ENCODE measurements at places on chromosomes 12 and 14. TPM values are rescaled to one million over a fixed set of nuclear protein-coding genes. Genes with fewer than 3 reads are reported as not detected.

DNA sequence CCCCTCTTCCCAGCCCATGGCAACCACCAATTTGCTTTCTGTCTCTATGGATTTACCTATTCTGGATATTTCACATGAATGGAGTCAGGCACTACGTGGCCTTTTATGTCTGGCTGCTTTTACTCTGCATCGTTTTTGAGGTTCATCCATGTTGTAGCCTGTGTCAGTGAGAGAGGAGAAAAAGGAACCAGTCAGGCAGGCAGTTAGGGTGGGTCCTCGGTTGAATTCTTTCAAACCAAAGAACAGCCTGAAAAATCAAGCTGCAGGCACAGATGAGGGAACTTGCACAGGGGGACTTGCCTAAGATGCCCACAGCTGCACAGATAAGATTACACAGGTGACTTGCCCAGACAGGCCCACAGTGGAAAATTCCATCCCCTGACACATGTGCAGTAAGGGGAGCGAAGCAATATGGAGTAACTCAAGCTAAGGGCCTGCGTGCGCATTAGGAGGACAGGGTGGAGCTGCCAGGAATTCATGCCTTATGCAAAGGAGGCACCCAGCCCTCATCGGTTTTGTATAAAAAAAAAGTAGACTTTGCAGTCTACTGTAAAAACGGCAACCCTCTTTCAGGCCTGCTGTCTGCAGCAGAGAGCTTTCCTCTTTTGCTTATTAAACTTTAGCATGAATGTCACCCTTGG lies 152.4 kb upstream of the RFLNA start:
- no peak for DNase-seq

GRCh38 chr12:130818635-130819576 lies 20.1 kb downstream of the STX2 start:
- DNase-seq: no peak

DNA sequence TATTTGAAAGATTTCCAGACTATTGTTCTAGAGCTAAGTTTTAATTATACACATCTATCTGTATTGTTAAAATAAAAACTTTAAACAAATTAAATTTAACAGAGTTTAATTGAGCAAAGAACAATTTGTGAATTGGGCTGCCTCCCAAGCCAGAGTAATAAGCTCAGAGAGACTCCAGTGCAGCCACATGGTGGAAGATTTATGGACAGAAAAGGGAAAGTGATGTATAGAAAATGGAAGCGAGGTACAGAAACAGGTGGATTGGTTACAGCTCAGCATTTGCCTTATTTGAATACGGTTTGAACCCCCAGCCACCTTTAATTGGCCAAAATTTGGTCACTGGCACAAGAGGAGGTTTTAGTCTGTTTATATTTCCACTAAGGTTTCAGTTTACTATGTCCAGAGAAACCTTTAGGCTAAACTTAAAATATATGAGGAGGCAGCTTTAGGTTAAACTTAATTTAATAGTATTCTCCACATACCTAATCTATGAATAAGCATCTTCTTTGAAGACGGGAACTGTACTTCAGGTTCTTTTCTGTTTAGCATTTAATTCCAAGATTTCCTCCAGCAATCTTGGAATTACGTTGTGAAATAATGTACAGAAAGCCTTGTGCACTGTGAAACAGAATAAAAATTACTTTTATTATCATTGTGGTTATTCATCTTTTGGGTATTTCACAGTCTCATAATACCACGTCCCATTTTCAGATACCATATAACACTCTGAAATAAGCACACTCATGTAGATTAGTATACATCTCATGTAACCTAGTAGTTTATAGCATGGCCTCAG lies 19.4 kb downstream of the SRGAP1 start:
- DNase-seq: no peak

Gene KLRC4
- total RNA-seq: 1.4 TPM

DNA sequence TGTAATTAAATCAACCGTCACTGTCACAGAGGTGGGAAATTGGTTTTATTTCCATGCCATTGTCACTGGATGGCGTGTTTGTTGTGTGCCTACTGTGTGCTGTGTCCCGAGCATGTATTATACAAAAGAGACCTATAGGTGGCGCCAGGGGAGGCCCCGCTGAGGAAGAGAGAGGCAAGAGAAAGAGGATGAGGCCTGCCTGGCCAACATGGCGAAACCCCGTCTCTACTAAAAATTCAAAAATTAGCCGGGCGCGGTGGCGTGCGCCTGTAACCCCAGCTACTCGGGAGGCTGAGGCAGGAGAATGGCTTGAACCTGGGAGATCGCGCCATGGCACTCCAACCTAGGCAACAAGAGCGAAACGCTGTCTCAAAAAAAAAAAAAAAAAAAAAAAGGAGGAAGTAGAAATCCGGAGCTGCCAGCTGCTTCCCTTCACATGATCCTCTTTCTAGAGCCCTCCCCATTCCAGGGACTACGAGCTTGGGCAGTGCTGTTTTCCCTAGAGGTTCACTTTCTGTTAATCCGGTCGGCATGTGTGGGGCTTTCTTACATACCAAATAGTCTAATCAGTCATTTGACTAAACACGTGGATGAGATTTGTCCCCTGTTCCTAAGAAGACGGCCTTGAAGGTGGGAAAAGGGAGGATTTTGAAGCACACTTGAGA lies 6.4 kb upstream of the CCDC175 start:
- DNase-seq: no peak

GRCh38 chr14:65345266-65345665 lies 67.3 kb upstream of the FUT8 start:
- DNase-seq: no peak

DNA sequence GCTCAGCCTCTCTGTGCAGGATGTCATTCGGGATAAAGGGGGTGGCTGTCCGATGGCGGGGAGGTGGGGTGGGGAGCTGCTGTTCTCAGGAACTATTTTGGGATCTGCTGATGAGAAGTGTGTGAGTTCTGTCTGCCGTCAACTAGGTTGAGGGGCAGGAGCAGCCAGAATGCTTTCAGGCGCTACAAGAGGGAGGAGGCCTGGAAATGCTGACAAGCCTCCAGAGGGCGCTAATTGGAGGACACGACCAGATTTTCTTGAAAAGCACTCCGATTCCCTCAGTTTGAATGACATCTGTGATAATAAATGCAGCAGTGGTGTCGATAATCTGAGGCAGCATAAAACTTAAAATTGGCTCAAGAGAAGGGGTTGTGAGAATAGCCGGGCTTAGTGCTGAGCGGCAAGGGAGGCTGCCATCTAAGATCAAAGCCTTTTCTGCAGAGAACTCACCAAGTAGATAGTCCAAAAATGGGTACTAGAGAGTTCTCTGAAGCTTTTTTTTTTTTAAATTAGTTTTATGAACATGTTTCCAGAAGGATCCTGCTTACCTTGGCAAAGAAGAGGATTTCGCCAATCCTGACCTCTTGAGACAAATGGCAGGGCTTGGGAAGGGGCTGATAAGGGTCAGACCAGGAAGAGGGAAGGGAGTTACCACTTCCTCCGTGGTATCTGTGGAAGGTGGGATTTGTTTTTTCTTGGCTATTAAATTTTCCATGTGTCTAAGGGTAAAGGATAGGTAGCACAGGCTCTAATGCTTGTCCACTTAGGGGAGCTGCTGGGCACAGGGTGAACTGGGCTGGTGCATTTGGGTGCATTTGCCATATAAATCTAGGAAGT lies 94.4 kb downstream of the CRACR2A start:
- no peak for DNase-seq

Gene IL26
- not detected for total RNA-seq

Gene DERA
- total RNA-seq: 22.6 TPM

DNA sequence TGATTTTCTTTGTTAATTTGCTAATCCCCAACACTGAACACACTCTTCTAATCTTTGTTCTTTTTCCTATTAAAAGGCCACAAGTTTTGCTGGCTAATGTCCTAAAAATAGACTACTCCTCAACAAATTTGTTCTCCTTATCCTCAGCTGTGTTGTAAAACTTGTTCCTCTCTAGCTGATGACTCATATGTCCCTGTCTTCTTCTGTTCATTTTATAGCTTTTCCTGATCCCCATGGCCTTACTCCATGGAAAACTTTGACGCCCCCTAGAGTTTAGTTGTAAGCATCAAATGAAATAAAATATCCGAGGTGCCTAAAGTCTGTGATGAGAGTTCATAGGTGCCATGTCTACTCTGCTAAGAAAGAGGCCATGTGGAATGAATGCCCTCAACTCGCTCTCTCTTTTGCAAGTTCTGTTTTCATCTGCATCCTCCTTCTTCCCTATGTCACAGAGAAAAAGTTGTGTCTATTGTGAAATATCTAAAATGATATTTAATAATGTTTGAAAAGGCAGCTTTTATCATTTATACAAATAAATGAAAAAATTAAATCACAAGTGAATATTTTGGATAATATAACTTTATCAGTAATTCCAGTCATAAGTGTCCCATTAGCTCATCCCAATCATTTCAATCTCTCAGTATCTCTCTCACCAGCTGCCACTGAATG lies 237.9 kb downstream of the IPO8 start:
- DNase-seq: no peak

Gene MAP1LC3B2
- total RNA-seq: 1.9 TPM

GRCh38 chr12:105071981-105072380 lies 12.3 kb downstream of the ALDH1L2 start:
- no peak for DNase-seq

GRCh38 chr12:3416159-3416558 lies 74.8 kb upstream of the PRMT8 start:
- no peak for DNase-seq

Gene E2F7
- total RNA-seq: 13.1 TPM

Gene INHBC
- total RNA-seq: not detected

GRCh38 chr12:66453844-66454243 lies 151.6 kb downstream of the HELB start:
- DNase-seq: no peak

- DNase-seq: no peak
These were observed 12.2 kb downstream of the AGAP2 start for GRCh38 chr12:57726151-57726883.

DNA sequence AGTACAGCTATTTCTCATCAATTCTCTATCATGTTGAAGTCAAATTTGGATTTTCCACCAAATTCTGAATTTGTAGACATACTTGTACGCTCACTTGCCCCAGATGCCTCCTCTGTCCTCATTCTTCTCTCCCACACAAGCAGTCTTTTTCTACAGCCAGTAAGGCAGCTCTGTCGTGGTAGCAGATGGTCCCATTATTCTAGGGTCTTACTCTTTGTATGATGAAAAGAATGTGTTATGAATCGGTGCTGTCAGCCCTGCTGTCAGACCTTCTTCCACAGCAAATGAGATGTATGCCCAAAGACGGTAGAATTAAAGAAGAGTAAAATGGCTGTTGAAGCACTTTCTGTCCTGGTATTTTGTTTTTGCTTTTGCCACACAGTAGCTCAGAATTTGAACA lies 17.2 kb upstream of the PAPLN start:
- no peak for DNase-seq

Gene AHSA1
- 142 TPM for total RNA-seq

Gene POTEG
- not detected for total RNA-seq

- no peak for DNase-seq
These were observed 121.3 kb upstream of the CCND2 start for GRCh38 chr12:4152145-4152795.

Gene GPR132
- 0.08 TPM for total RNA-seq

Gene LBHD2
- not detected for total RNA-seq

DNA sequence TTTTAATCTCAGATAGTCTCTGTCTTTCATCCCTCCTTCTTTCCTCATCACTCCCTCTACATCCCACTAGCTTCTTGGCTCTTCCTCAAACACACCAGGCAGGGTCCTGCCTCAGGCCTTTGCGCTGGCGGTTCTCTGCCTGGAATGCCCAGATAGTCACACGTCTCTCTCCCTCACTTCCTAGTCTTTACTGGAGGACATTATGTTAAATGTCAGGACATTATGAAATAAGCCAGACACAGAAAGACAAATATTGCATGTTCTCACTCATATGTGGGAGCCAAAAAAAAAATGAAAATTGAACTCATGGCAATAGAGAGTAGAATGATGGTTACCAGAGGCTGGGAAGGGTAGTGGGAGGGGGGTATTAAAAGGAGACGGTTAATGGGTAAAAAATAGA lies 442.0 kb downstream of the MED13L start:
- no peak for DNase-seq

DNA sequence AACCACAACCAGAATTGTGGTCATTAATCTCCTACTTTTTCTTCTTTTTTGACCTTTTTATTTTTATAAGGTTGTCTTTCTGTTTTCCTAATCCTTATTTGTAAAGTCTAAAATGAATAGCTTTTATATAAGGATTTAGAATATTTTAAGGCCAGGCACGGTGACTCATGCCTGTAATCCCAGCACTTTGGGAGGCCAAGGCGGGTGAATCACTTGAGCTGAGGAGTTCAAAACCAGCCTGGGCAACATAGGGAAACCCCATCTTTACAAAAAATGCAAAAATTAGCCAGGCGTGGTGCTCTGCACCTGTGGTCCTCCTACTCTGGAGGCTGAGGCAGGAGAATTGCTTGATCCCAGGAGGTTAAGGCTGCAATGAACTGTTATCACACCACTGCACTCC lies 55.1 kb downstream of the IFT81 start:
- DNase-seq: no peak

- no peak for DNase-seq
These were observed 25.4 kb downstream of the RTRAF start for GRCh38 chr14:52014601-52015267.

DNA sequence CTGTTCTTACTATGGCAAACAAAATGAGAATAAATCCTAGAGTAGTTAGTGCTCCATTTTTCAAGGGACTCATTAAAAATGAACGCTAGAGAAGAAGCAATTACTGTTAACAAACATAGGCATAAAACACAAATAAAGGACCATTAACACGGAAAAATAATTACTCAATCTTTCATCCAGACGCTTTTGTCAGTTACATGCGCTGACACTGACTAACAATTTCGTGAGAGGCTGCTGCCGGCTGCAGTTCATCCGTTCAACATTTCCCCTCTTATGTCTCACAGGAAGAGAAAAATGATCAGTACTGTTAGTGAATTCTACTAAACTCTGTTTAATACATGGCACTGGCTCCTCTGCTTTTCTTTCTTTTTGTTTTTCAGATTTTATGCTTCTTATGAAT lies 472.7 kb upstream of the FLRT2 start:
- no peak for DNase-seq

- DNase-seq: no peak
These were observed 86.6 kb upstream of the OTX2 start for GRCh38 chr14:56896922-56897321.

- peak; percentile 38 for DNase-seq
These were observed 84.6 kb upstream of the CPSF6 start for GRCh38 chr12:69154585-69155363.

DNA sequence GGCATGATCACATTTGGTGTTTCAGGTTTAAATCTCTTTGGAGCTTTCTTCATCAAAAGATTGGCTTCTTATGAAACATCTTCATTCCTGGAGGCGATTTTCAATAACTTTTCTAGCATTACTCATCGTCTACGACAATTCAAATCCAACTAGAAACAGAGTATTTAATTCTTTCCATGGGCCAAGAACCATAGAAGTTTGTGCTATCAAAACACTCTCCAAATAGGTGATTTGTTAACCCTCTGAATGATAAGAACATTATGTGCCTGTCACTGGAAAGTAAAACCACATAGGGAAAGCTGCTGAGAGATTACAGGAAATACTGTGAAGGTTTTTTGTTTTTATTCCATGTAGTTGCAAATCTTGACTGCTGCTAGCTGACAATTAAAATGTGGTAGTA lies 6.9 kb upstream of the DCN start:
- DNase-seq: no peak

Gene GPRC5D
- not detected for total RNA-seq

Measured in Panc1 (cell line).